ENCODE measurements at places on chromosomes 2 and 18.

DNA sequence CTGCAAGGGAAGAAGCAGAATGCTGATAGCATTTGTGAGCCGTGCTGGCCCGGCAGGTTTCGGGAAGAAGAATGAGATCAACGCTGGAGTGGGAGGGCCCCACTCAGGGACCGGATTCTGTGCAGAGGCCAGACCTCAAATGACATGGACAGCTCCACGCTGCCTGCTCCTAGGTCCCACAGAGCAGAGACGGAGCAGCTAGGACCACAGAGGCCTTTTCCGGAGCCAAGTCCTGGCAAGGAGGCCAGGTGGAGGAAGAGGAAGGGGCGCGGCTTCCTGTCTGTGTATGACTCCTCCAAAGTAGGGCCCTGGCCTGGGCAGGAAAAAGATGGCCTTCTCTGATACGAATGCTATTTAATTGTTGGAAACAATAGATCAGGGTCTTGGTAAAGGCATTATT lies 139.9 kb downstream of the LRRC30 start:
- no peak for DNase-seq

DNA sequence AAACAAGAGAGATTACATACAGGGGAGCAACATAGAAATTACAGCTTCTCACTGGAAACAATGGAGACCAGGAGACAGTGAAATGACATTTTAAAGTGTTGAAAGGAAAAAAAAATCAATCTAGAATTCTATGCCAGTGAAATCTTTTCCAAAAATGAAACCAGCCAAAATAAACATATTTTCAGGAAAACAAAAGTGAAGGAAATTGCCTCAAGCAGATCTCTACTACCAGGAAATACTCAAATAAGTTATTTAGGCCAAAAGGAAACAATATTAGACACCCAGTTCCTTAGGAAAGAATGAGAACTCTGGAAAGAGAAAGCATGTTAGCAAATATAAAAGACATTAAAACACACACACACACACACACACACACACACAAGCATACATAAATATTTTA lies 339.9 kb upstream of the NCKAP5 start:
- no peak for DNase-seq

- DNase-seq: no peak
Observed at GRCh38 chr2:211835695-211836094, 702.9 kb downstream of the ERBB4 start.

DNA sequence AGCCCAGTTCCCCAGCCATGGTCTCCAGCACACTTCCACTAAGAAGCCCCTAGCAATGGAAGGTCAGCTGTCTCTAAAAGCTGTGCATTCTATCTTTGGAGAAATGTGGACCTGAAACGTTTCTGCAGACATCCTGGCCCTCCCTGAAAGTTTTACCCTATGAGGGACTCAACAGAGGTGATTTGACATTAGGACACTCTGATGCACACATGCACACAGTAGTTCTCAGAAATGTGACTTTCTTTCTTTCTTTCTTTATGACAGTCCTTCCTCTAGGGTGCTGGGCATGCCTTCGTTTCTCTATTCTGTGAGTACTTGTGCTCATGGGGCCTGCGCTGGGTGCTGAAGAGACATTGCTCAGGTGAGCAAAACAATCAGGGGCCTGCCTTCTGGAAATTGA lies 857.3 kb downstream of the RNF144A start:
- no peak for DNase-seq

DNA sequence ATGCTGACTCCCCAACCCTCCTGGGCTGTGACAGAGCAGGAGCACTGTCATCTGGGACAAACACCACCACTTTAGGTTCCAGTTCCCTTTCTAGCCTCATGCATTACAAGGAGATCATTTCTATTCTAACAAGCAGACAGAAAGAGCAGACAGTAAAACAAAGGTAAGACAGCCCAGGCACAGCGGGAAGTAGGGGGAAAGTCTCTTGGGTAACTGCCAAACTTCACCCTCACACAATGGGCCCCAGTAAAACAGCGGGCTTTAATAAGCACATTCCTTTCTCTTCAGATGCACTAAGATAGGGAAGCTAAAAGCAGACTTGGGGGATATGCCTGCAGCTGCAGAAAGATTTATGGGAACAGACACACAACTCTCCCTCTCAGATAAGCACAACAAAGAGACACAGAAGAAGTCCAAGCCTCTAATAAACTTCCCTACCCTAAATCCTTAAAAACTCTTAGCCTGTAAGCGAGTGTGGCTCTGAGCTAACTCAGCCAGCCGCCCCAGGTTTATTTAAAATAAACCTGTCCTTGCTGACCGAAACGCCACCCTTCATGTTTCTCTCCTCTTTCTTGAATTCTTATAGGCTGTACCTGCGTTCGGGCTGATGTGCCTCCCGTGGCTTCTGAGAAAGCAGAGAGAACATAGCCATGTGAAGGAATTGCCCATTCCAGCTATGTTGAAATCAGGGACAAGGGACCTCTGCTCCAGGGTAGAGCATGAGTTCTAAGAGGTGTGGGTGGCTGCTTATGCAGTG lies 726.8 kb upstream of the DDX18 start:
- DNase-seq: no peak

DNA sequence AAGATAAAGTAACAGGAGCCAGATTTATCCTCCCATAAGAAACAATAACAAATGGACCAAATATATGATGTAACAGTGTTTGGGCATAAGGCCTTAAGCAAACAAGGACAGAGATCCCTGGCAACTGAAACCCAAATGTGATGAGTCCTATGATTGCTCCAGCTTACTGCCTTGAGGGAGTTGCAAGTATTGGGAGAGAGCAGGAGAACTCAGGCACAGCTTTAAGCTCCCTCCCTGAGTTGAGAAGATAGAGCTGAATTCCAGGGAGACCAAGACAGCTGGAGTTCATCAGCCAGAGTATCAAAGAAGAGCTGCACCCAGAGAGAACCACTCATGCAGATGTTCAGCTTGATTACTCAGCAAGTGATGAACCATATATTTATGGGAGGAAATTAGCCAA lies 814.5 kb upstream of the RAB6C start:
- no peak for DNase-seq

DNA sequence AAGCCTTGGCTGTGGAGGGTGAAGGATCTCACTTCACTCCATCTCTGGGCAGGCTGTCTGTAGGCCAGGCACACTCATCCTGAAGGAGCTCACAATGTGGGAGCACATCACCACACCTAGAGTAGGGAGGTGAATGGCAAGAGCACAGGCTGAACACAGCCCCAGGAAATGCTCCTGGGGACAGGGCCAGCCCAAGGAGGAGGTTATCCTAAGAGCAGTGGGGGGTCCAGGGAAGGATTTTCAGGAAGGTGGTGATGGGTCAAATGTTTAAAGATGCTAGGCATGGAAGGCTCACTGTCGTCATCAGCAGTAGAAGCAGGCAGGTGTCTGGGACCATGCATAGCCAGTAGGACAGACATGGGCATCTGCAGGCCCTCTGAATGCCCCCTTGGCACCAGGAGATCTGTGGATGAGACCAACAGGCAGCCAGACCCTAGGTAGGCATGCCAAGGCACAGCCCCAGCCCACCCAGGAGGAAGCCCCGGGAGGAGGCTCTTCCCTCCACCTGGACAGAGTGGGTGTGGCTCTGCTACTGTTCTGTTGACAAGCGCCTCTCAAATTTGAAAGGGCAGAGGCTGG lies 91.7 kb upstream of the RAB6C start:
- DNase-seq: no peak

DNA sequence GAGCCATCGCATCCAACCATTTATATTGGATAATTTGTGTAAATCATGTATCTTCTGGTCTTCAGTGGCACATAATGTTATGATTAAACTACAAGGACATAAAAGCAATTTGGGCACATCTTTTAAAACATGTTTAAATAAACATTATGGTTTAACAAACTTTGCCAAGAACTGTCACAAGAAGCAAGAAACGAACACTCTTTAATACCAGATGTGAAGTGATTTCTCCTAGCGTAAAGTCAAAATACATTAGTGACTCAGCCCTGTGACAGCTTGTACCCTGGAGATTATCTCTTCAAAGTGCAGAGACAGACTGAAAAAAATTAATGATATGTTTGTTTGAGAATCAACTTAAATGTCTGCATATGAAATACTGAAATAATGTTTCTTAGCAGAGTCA lies 39.9 kb downstream of the DSEL start:
- no peak for DNase-seq

DNA sequence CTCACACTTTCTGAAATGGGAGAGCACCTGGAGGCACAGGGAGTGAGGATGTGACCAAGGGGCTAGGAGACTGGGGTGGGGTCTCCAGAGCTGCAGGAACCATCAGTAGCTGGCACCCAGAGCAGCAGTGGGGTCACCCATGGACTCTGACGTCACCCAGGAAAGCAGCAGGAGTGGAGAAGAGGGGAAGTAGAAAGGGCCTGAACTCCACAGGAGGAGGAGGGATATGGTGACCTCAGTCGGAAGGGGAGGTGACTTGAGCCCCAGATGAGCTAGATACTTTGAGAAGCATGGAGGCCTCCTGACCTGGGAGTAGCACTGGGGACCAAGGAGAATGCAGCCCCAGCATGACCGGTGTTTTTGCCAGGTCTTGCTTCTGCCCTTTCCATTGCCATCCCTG lies 8.8 kb downstream of the NMUR1 start:
- DNase-seq: no peak

- no peak for DNase-seq
Observed at GRCh38 chr18:75209951-75210258, 692 bp upstream of the TSHZ1 start.

DNA sequence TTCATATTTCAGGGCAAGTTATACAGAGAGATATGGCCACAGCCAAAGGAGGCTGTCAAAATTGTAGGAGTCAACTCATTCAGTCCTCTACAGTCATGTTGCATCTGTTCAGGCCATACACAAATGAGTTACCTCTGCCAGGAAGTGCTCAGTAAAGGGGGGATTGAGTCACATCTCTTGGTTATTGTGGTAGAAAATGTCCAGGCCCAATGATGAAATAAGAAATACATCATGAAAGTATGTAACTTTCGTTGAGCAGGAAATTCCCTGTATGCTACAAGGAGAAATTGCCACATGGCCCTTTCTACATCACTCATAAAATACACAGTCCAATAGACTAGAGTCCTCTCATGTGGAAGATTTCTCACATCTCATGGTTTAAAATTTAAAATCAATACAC lies 103.9 kb upstream of the COL3A1 start:
- no peak for DNase-seq

DNA sequence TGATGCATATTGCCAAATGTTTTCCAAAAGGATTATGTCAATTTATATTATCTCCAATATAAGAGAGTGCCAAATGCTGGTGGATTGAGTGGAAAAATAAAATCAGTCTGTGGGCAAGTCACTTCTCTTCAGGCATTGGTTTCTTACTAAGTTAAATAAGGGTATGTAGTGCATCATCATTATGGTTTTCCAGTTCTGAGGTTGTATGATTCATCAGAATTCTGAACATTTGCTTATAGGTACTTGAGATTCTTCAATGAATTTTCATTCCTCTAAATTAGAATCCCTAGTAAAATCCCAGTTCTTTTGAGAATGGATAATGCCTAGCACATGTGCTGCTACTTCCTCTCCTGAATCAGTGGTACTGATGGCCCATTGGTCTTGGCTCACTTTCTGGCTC lies 188.9 kb upstream of the OSR1 start:
- DNase-seq: no peak

DNA sequence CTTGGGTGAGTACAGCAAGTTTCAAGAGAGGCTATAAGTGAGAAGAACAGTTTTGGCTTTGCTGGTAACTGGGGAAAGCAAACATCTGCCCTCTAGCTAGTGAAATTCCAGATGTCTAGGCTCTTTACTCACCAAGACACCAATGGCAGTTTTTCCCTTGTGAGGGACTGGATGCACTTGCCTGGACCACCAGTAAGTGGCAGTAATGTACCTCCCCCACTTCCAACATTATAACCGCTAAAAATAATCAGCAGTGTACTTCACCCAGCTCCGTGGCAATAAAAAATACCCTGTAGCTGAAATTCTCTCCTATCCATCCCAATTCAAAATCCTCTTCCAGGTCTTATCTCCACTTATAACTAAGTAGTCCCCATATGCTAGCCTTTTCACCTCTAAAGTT lies 383.9 kb downstream of the ARHGAP15 start:
- no peak for DNase-seq

GRCh38 chr18:73381016-73381698 lies 513.4 kb upstream of the NETO1 start:
- DNase-seq: no peak

- no peak for DNase-seq
Observed at GRCh38 chr2:179837408-179837807, 24.0 kb downstream of the ZNF385B start.

DNA sequence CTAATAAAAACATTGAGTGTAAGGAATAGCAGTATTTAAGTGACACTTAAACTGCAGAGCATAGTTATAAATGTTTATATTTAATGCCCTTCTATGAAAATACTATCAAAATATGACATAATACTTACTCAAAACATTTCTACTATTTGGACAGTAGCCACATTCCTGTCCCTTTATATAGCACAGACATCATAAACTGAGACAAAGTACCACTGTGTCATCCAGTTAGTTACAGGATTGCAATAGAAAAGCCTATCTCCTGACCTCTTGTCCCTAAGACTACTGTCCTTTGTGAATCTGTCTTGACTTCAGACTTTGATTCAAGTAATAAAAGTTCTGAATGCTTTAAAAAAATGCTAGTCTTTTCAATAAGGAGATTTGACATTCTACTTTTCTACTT lies 1528.5 kb upstream of the NXPH2 start:
- DNase-seq: no peak

DNA sequence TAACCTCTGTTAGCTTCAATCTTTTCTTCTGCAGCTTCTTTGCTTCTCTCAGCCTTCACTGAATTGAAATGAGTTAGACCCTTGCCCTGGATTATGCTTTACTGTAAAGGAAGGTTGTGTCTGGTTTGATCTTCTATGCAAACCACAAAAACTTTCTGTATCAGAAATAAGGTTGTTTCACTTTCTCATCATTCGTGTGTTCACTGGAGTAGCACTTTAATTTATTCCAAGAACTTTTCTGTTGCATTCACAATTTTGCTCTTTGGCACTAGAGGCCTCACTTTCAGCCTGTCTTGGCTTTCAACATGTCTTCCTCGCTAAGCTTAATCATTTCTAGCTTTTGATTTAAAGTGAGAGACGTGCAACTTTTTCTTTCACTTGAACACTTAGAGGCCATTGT lies 365.3 kb downstream of the TDRD15 start:
- DNase-seq: no peak

- DNase-seq: no peak
Observed at GRCh38 chr2:107008843-107009242, 122.9 kb upstream of the ST6GAL2 start.

GRCh38 chr2:113284476-113284875 lies 5.8 kb upstream of the PAX8 start:
- no peak for DNase-seq

- no peak for DNase-seq
Observed at GRCh38 chr2:201513271-201513670, 61.7 kb downstream of the STRADB start.

- DNase-seq: no peak
Observed at GRCh38 chr2:126482582-126483464, 173.1 kb upstream of the GYPC start.
